ENCODE measurements at places on chromosomes 2 and 18.

GRCh38 chr18:433960-434359 lies 66.5 kb downstream of the COLEC12 start:
- peak; percentile 49 for DNase-seq

DNA sequence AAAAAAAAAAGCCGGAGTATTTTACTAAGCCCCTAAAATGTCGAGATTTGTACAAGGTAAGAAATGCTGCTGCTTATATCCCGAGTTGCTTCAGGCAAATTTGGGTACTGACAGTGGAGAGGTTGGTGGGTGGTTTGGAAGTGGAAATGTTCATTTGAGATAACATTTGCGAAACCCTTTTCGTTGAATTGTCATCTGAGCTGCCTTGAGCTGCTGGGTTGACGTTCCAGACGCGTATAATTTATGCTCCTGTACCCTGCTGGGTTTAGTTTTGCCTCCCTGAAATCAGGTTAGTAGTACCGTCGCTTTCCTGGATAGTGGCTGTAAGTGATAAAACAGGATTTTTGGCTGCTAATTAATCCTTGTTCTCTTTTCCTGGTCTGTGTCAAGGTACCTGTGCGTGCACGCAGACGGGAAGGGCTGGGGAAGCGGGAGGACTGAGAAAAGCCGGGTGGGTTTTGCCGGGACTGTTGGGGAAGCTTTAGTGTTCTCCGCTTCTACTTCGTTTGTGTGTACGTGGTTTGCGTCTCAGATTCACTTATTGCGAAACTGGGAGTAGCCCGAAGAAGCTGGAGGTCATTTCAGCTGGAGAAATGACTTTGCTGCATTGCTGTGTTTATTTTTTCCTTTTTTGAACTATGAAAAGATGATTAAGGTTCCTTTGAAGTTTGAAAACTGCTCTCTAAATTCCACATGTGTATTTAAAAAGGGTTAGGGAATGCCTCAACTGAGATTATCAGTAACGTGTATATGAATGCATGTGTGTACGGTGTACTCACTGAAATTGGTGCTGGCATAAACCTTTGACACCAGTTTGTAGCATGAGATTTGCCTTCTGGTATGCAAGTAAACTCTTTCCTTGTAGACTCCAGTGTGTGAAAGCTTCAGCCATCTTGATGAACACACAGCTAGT lies 709 bp downstream of the UGP2 start:
- peak; percentile 62 for DNase-seq

DNA sequence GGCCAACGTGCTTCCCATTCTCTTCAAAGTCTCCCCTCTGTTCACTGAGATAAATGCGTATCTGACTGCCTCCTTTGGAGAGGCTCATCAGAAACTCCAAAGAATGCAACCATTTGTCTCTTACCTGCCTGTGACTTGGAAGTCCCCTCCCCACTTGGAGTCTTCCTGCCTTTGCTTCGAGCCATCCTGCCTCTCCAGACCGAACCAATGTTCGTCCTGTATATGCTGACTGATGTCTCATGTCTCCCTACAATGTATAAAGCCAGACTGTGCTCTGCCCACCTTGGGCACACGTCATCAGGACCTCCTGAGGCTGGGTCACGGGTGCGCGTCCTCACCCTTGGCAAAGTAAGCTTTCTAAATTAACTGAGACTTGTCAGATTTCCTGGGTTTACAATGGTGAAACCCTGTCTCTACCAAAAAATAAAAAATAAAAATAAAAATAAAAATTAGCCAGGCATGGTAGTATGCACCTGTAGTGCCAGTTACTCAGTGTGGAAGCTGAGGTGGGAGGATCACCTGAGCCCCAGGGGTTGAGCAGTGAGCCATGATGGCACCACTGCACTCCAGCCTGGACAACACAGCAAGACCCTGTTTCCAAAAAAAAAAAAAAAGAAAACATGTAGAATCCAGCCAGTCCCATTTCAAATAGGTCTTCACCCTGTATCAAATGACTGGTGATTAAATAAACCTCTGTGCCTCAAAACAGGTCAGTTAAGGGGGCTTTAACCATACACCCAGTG lies 29.0 kb downstream of the HDLBP start:
- DNase-seq, result no peak

- DNase-seq, result no peak
These were observed 2.8 kb downstream of the DUSP2 start for GRCh38 chr2:96142217-96143113.

- peak; percentile 10 for DNase-seq
These were observed 39.9 kb downstream of the REEP1 start for GRCh38 chr2:86297382-86298147.

- peak; percentile 24 for DNase-seq
These were observed 7.8 kb upstream of the ARHGAP25 start for GRCh38 chr2:68726608-68727367.

DNA sequence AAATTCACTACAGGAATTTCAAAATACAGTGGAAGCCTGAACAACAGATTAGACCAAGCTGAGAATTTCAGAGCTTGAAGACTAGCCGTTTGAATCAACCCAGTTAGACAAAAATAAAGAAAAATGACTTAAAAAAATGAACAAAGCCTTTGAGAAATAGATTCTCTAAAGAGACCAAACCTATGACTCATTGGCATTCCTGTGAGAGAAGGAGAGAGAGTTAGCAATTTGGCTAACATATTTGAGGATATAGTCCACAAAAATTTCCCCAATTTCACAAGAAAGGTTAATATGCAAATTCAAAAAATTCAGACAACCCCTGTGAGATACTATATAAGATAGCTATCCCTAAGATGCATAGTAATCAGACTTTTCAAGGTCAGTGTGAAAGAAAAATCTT lies 78.0 kb downstream of the MYO3B start:
- no peak for DNase-seq

GRCh38 chr18:49626842-49627467 lies 65.1 kb downstream of the LIPG start:
- no peak for DNase-seq

- DNase-seq, result peak; percentile 51
These were observed 97.6 kb downstream of the WDR7 start for GRCh38 chr18:56748698-56749268.

DNA sequence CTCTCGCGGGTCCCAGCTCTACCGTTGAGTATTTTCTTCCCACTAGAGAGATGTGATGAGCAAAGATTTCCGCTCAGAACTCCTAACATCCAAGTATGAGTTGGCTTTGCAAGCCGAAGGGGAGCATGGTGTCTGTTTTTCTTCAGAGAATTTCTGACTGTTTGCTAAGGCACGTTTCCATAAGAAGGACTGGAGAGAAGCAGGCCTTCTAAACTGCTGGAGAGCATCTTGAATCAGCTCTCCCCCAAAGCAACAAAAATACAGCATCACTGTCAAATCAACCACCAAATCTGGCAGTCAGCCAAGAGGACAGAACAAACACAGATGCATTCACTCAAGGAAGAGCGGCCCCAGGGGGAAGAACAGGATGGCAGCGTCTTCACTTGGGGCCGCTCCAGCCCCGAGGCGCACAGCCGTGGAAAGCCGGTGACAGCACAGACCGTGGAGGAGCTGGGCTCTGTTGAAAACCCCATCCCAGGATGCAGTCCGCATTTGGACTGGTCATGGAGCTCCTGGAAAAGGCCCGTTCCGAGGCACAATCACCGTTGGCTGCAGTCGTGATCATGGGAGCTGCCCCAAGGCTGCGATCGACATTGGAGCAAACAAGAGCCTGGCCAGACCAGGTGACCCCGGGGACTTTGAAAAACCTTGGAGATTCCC lies 101.4 kb downstream of the NFATC1 start:
- DNase-seq, result no peak

DNA sequence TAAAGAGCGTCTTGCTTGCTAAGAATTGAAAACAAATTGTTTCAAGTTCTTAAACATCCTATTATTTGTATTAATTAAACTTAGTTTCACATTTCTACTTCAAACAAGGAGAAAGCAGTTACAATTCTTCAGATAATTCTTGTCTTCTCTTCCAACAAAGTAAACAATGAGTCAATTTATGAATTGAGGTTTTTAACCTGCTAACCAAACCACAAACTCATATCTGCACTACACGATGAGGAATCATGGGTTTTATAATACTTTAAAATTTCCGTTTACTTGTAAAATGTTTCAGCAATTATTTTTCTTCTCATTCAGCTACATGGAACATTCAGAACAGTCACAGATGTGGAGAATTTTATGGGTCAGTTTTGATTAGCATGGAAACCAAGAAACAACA lies 114.2 kb downstream of the SPIRE1 start:
- no peak for DNase-seq

DNA sequence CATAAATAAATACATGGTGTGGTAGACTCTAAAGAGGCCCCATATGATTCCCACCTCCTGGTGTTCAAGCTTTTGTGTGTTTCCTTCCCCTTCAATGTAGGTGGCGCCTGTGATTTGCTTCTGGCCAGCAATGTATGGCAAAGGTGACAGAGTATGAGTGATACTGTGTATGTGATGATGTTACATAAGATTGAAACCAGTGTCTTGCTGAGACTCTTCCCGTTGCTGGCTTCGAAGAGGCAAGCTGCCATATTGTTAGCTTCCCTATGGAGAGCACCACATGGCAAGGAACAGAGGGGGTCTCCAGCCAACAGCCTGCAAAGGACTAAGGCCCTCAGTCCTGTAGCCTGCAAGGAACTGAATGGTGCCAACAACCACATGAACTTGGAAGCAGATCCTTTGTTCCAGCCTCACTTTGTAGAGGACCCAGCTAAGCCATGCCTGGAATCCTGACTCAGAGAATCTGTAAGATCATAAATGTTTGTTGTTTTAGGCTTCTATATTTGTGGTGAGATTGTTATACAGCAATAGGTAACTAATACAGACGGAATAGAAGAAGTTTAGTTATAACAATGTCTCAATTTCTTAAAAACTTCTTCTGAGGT lies 1.7 kb upstream of the SMAD4 start:
- peak; percentile 77 for DNase-seq

DNA sequence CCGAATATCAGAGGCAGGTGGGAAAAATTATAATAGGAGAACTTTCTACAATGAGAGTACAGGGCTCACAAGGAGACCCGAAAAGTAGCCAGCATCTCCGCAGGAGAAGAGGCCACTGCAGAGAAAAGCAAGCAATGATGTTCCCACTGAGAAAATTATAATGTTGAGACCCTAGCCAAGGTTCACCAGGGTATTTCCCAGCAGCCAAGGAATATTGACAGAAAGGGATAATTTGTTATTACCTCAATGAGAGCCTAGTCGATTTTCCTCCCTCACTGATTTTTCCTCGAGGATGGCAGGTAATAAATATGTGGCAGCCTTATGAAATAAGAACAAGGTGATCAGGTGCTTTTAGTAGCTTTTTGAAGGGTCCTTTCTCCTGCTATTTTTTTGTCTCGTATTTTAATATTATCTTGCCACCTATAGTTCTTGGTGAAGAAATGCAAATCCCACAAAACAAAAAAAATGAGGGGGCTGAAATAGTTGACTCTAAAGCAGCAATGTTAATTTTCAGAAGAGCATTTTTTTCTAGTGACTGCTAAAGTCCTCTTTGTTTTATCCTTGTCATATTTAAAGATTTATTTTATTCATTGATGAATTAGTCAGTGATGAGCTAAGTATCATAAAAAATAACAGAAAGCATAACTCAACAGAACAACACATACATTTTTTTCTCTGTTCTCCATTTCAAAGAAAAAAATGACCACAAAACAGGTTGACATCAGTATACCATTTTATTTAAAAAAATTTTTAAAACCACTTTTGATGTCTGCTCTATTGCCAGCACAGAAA lies 215.4 kb downstream of the KCNE4 start:
- DNase-seq, result no peak

- no peak for DNase-seq
These were observed 464.2 kb downstream of the MEIS1 start for GRCh38 chr2:66899109-66899508.

GRCh38 chr2:224646242-224646846 lies 61.2 kb upstream of the CUL3 start:
- peak; percentile 30 for DNase-seq

DNA sequence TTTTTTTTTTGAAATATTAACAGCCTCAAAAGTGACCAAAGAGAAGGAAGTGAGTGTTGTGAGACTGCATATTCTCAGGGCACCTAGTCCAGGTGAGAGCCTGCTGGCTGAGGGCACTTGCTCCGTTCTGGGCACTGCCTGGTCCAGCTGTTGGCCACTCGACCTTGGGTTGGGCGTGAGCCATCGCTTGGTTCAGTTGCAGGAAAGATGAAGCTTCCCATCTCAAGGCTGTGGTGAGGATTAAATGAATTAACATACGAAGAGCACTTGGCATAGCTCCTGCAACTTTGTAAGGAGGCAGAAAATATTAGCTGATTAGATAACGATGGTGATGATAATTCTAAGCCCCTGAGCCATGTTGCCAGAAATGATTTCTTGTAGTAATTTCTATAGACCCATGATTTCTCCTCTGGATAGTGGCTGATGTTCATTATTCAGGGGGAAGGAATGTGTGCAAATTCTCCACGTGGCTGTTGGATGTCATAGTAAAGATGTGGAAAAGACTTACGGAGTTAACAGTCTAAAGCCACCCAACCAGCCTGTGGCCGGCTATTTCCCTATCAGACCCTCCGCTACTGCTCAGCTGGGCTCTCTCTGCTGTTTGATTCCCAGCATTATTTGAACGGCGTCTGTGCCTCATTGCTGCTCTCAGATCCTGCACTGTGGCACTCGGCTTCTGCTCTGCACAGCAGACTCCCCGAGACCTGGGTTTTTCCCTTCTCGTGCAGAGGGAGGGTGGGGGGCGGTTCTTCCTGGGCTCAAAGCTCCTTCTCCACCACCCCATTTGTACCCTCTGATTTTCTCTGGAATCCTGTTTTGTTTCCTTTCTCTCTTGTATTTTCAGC lies 221.1 kb downstream of the GALR1 start:
- DNase-seq, result no peak

DNA sequence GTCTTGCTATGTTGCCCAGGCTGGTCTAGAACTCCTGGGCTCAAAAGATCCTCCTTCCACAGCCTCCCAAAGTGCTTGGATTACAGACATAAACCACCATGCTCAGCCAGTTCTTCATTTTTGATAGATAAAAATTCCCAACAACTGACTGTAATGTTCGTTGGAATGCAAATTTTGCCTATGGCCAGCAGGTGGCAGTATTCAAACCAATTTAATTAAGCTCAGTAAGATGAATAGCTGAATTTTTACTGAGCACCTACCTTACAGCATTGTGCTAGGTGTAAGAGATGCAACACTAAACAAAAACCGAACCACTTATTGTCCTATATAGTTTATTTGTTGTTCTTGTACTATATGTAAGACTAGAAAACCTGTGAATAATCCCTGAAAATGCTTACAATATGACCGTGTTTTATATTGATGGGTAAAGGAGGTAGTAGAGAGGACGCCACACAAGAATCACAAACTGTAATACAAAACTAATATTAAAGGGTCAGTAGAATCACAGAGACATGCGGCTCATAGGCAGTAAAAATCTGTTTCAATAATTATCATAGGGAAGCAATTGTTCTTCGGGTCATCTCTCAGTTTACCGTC lies 8.2 kb upstream of the TMEM182 start:
- DNase-seq, result peak; percentile 69

- no peak for DNase-seq
These were observed 20.4 kb upstream of the XDH start for GRCh38 chr2:31434911-31435310.
